ENCODE measurements at places on chromosomes 2 and 18.

- DNase-seq: no peak
Measured at GRCh38 chr2:160909781-160910242, 250.4 kb upstream of the TANK start.

- peak; percentile 18 for DNase-seq
Measured at GRCh38 chr2:11498543-11499034, 32.6 kb upstream of the E2F6 start.

DNA sequence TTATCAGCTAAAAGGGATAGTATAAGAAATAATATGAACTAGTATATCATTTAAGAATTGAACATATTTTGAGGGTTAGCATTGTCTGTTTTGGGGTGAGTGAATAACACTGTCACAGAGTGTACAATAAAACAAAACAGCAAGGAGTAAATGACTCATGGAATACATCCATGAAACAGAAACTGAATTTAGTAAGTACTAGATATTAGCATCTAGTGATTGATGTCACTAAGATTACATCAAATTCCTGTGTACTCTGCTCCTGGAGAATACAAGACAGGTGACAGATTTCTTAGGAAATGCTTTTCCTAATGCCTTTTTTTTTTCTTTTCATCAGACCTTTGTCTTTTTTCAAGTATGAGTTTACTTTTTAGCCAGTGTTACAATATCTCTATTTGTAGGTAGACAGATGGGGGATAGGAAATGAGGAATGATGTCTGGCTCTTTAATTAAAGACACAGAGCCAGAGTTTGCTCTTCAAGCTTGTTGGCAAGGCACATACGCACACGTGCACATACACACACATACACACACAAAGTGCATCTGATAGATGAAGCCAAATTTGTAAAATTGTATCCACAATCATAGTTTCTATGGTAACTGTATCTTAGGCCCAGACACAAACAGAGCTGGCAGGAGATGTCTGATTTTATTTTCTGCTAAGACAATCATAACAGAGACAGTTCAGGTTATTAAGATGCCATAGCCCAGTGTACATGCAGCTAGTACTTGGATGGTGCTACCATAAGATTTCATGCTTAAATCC is 138.2 kb upstream of the NRP2 start:
- no peak for DNase-seq

- DNase-seq: no peak
Measured at GRCh38 chr2:101291973-101292372, 16.5 kb downstream of the RNF149 start.

DNA sequence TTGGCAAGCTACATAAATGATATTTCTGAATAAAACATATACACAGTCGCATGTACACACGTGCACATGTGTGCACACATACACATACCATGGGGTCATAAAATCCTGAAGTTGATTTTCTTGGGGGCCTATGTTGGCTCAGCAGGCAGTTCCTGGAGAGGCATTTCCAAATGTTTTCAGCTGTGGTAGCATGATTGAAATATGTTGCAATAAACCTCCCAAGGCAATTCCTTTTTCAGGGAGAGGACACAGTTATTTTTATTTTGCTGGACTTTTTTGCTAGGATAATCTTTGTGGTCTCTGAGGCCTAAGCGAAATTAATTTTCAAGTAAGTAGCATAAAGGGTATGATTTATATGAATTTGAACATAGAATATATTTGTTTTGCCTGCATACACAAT is 126.7 kb upstream of the LTBP1 start:
- DNase-seq: no peak

DNA sequence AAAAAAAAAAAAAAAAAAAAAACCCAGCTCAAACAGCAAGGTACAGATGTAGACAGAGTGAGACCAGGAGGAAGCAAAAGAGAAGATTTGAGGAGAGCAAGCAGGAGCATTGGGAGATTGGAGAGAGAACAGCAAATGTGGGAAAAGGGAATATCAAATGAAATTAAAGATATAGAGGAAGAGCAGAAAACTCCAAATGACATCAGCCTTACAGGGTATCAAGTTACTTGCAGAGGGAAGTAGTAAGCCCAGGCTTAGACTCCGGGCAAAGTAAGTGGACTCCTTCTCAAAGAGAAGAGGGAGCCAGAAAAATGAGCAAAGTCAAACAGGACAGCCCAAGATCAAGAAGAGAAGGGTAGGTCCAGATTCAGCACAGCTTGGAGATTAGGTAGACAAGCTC is 93.3 kb upstream of the PPP1CB start:
- no peak for DNase-seq

DNA sequence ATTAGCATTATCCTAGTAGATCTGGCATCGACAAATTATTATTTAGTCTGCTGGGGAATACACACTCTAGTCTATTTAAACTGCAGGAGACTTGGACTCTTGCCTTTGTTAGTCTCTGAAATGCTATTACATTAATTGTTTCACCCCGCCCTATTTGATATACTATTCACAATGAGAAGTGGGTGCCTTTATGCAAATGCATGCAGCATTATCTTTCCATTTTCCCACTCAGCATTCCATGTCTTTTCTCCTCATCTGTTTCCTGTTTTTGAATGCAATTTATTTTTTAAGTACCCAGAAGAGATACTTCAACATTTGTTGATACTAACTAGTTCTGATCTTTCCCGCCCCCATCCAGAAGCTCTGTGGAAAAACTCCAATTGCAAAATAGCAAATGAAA is 395.3 kb upstream of the NXPH2 start:
- no peak for DNase-seq

DNA sequence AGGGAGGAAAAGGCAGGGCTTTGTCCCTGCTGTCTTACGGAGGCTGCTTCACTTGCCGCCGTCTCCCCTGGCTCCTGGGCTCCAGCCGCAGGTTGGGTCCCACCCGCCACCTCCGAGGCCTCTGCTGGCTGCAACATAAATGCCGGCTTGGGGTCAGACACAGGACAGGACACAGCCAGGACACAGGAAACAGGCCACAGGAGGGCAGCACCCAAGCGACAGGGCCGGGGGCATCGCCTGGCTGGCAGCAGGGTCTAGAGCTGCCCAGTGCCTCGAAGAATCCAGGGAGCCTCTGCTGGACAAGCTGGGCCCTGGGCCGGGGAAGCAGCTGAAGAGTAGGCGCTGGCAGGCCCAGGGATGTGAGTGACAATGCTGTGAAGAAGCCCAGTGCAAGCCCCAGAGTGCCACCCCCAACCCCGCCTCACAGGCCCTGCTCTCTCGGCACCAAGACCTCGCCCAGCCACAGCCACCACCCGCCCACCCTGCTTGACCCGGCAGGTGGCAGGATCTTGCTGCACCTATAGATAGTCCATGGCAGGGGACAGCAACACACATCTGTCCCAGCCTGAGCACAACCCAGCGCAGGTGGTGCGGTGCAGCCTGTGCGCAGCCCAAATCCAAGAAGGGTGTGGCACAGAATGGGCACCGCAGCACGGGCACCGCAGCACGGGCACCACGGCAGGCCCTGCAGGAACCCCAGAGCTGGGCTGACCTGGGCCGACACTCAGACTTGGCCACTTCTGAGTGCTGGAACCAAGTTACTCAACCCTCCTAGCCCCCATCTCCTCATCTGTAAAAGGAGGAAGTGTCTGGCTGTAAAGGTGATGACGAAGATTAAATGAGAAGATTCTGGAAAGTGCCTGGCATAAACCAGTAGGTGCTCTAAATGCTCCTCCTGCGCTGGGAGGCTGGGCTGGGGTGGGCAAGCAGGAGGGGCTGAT is 55.6 kb downstream of the BIN1 start:
- no peak for DNase-seq

DNA sequence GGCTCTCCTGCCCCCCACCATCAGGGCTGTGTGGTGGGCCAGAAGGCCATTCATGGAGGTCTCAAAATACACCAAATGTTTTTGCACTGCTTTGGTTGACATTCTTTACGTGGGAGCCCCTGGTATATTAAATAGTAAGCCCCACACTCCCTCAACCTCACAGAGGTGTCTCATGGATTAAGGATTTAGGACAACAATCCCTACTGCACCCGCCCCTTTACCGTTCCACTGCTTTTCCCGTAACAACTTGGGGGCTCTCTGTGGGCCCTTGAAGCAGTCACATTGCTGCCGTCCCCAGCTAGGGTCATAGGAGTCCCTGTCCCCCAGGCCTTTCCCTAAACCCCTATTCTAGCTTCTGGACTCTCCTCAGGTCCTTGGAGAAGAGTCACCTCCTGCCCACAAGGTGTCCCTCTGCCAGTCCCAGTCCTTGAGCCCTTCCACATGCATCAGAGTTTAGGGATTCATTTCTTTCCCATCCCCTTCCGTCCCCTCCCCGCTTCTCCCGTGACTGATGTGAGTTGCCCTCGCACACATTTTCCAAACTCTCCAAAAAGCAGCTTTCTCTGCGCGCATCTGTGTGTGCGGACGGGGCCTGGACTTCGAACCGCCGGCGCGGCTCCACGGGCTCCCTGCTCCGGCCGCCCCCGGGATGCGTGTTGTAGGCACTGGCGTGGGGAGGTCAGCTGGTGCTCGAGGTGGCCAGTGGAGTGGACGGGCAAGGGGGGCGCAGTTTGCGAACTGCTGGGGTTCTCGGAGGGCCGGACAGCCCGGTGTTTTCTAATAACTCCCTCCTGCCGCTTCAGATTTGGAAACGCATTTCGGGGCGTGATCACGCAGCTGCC is 84.8 kb downstream of the LYPD1 start:
- DNase-seq: no peak

- DNase-seq: no peak
Measured at GRCh38 chr18:76668546-76668945, 153.8 kb upstream of the ZNF236 start.

- no peak for DNase-seq
Measured at GRCh38 chr2:40113272-40113968, 334.4 kb upstream of the THUMPD2 start.

DNA sequence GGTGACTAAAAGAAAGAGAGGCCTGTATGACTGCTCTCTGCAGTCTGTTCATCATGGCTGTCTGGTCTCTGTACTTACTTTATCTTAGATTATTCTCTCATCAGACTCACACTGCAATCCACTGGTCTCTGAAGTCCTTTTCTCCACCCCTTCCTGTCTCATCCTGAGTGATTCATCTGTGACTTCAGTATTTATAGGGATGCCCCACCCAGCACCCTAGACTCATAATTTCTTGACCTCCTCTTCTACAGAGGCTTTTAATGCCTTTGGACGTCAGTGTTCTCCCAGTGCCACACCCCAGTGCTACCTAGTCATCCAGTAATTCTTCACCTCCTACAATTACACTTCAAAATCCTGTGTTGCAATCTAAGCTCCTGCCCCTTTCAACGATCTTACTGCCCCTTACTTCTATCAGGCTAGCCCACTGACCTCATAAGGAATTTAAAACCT is 14.9 kb upstream of the ITPRID2 start:
- no peak for DNase-seq

- DNase-seq: peak; percentile 64
Measured at GRCh38 chr2:118834901-118835745, 12.3 kb downstream of the EN1 start.

- no peak for DNase-seq
Measured at GRCh38 chr2:223065107-223065506, 13.1 kb downstream of the KCNE4 start.

DNA sequence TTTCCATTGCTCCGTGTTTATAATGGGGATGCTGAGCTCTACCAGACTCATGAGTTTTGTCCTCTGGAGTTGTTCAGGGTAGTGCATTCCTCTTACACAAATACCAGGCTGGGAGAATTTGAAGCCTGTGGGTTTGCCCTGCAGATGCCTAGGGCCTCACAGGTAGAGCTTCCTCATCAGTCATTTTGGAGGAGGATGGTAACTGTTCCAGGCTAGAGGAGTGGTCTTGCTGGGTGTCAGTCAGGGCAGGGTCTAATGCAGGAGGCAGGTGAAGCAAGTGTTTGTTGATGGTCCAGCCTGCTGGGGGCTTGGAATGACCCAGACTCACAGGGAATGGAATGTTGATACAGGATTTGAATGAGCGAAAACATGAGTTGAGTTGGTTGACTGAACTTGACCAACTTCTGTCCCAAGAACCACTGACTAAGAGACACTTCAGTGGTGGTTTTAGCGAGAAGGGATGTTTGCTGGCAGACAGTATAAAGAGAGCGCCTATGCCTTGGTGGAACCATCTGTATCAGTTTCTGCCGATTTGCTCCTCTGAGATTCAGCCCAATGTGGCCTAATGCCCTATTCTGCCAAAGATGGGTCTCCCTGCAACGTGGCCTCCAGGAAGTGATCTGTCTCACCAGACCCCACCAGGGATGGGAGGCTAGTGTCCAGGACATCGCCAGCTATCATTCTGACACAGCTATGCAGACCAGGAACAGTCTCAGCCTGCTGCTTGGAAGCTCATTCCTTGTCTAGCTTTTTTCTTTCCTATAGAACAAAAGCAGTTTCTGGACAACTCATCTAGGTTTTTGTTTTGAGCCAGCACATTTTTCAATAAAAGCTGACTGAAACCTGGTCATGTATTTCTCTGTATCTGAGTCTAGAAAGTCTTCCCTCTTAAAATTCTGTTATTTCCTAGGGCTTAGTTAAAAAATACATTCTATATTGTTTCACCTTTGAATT is 9.3 kb downstream of the IL1R2 start:
- no peak for DNase-seq

- DNase-seq: no peak
Measured at GRCh38 chr2:241087420-241088268, 14.4 kb downstream of the MTERF4 start.

DNA sequence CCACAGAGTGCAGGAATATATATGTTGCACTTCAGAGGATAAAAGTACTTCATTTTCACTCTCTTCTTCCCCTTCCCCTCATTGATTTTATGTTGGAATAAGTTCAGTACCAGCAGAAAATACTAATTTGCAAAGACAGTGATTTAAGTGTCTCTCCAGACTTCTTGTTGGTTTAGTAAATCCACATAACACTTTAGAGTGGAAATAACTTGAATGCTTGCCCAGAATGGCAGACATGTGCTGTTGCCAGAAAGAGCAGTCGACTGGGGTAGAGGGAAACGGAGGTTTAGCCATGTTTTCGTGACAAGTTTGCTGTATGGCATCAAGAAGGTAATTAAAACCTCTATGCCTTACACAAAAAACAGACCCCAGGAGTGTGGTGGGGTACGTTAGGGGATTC is 246.0 kb upstream of the CXCR4 start:
- DNase-seq: no peak

GRCh38 chr2:143489145-143489544 is 359.9 kb downstream of the ARHGAP15 start:
- DNase-seq: no peak

DNA sequence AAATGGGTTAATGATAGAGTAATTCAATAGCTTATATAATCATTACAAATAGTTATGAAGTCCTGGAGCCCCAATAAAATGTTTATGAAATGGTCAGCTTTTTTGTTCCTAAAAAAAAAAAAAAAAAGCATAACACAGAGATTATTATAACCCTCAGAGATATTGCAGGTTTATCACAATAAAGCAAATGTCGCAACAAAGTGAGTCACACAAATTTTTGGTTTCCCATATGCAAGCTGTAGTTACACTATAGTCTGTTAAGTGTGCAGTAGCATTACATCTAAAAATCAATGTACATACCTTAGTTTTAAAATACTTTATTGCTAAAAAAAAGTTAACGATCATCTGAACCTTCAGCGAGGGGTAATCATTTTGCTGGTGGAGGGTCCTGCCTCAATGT is 20.0 kb downstream of the WDFY1 start:
- no peak for DNase-seq

- no peak for DNase-seq
Measured at GRCh38 chr2:66634784-66635183, 199.9 kb downstream of the MEIS1 start.

- peak; percentile 76 for DNase-seq
Measured at GRCh38 chr2:218400167-218400929, 680 bp downstream of the CTDSP1 start.

GRCh38 chr2:230717600-230717999 is 5.0 kb downstream of the CAB39 start:
- peak; percentile 31 for DNase-seq

GRCh38 chr2:28616396-28616999 is 120.6 kb downstream of the PLB1 start:
- DNase-seq: no peak

GRCh38 chr18:76476665-76477561 is 18.1 kb downstream of the ZNF516 start:
- DNase-seq: no peak

All from right kidney (tissue), 9 donors.